ENCODE measurements at places on chromosomes 7 and 10. TPM values are rescaled to one million over a fixed set of nuclear protein-coding genes. Genes with fewer than 3 reads are reported as not detected.
A peak's percentile ranks its signal among the peaks of the same experiment; 100 is the strongest.

PTCD1 gene
- total RNA-seq: 3.6 TPM

MBL2 gene
- total RNA-seq: 0.09 TPM

DNA sequence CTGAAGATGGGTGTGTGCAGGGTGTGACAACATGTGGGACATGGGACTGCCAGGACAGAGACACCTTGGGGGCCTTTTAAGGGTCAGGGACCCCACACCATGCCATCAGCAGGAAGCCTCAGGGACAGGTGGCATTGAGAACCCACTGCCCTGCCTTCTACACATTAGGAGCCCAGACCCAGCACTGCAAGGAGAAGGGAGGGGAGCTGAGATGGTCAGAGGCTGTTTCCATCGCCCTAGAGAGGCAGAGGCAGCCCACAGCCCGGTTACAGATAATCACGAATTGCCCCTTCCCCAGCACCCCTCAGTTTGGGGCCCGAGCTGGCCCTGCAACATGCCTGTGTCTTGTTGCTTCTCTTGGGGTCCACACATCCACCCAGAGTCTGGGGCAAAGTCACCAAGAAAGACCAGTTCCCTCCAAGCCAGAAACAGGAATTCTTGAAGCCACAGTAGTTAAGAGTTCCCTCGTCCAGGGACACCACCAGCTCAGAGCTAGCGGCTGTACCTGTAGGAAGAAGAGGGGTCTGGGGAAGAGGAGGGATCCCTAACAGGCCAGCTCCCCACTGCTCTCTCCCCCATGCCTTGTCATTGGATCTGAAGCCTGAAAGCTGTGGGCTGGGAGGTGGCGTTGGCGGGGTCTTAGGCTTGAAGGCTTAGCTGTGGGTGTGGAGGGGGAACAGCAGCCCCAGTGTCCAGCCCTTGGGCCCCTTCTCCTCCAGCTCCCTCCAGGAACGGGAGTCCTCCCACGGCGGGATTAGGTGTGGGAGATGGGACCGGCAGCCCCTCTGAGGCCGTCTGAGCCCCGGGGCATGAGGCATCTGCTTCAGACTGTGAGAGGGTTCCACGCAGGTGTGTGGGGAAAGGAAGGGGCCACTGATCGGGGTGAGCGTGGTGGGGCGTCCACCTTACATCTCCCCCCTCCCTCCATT is 44.8 kb upstream of the ELFN1 start:
- no peaks in the 10 kb centered on the region for H3K36me3 ChIP-seq
- no peak overlapping the region for H3K27ac ChIP-seq
- DNase-seq: no peak
- H3K4me3 ChIP-seq: no peak overlapping the region
- no peaks in the 10 kb centered on the region for H3K27me3 ChIP-seq

DNA sequence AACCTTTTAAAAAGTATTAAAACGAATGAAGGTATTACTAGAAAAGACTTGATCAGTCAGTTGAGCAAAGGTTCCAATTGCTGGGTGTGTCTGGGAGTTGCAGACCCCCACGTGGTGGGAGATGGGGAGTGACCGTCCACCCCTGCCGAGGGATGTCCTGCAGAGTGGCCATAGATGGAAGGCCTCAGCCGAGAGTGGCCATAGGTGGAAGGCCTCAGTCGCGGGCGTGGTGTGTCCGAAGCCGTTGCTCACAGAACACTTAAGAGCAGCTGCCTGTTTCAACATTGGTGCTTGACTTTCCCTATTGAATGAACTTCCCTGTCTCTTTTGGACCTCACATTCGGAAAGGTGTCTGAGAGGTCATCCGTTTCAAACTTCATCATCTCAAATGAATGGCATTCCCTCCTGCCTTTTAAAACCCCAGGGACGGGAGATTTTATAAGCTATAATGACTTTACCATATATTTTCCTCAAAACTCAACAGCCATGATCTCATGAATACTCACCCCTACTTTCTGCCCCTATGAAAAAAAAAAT is 69.4 kb downstream of the CAMK1D start:
- no peak overlapping the region for H3K27ac ChIP-seq
- peaks cover 12% of the 10 kb centered on the region for H3K4me1 ChIP-seq
- no peaks in the 10 kb centered on the region for H3K27me3 ChIP-seq
- H3K36me3 ChIP-seq: no peaks in the 10 kb centered on the region
- no peak overlapping the region for H3K4me3 ChIP-seq
- DNase-seq: no peak

SLC29A4 gene
- 7.3 TPM for total RNA-seq

DNA sequence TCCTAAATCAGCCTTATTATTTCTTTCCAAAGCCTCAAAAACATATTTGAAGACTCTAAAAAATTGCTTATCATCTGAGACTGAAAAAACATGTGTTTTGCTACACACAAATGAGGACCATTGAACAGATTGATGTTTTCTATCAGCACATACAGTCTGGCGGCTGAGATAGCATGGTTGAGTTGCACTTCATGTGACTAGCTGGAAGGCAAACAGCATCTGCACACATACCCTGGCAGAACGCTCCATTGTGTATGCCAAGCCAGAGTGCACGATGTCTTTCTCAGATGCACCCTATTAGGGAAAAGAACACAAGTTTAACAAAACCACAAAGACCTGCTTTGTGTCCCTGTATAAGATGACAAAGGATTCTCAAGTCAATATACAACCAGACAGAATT is 33.0 kb downstream of the FAM25A start:
- no peak overlapping the region for H3K27ac ChIP-seq
- no peak for DNase-seq
- no peaks in the 10 kb centered on the region for H3K27me3 ChIP-seq
- H3K36me3 ChIP-seq: peaks cover 59% of the 10 kb centered on the region
- no peak overlapping the region for H3K4me3 ChIP-seq
- no peaks in the 10 kb centered on the region for H3K4me1 ChIP-seq

DNA sequence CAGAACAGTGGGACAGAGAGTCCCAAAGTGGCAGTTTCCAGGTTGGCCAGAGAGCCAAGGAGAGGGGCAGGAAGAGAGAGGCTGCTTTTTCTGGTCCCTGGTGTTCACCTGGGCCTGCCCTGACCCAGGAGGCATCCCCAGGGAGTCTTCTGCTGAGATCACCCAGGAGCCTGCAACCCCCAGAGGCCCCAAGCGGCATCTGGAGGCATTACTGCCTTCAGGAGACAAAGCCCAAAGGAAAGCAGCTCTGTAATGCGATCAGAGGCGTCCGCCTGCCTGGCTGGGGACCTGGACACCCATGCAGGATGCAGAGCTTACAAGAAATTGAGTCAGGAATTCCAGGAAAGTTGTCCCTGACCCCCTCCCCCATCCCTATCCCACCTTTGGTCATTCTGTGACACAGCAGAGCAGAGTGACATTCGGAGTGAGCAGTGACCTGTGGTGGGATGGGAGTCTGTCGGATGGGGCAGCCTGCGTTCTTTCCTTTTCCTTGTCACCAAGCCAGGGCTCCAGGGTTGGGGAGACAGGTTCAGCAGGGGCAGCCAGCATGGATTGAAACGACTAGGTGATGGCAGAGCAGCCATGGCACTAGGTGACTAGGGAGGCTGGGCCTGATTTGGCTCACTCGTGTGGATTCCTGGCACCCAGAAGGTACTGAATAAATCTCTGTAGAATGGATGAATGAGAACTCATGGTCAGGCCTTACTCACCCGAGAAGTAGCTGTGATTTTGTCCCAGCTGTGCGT is 10.4 kb downstream of the UNC5B start:
- no peaks in the 10 kb centered on the region for H3K36me3 ChIP-seq
- no peaks in the 10 kb centered on the region for H3K4me1 ChIP-seq
- no peaks in the 10 kb centered on the region for H3K27me3 ChIP-seq
- no peak for DNase-seq
- no peak overlapping the region for H3K27ac ChIP-seq

- H3K4me3 ChIP-seq: no peak overlapping the region
- no peak for DNase-seq
- H3K36me3 ChIP-seq: no peaks in the 10 kb centered on the region
- H3K27me3 ChIP-seq: no peaks in the 10 kb centered on the region
- no peaks in the 10 kb centered on the region for H3K4me1 ChIP-seq
Measured at GRCh38 chr7:73633323-73633722, 9.0 kb upstream of the MLXIPL start.

DNA sequence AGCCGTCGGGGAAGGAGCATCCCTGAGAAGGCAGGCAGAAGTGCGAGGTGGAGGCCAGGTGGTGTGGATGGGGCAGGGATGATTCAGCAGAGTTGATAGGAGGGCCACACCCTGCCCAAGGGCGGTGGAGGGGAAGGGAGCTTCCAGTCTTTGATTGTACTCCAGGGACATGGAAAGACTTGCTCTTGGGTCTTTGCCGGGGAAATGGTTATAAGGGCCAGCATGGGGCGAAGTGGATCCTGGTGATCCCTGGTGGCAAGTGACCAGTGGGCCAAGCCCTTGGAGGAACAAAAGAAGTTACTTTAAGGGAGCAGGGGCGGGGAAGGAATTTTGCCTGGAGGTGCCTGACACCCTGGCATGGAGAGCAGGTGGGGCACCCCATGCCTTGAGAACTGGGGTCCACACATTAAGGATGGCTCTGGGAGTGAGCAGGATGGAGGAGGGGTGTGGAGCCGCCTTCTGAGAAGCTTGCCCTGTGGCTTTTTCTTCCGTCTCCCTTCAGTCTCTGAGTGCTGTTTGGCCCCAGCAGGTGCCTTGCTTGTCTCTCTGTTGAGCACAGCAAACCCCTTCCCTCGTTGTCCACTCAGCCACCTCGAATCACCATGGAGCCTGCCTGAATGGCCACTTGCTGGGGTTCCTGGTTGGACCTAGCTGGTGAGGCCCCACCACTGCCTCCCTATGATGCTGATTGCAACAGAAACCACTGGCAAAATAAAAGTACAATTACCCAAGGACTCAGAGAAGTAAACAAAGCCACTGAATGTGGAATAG is 83.9 kb downstream of the RAMP3 start:
- H3K4me1 ChIP-seq: no peaks in the 10 kb centered on the region
- H3K4me3 ChIP-seq: no peak overlapping the region
- no peaks in the 10 kb centered on the region for H3K27me3 ChIP-seq
- no peak for DNase-seq
- no peak overlapping the region for H3K27ac ChIP-seq

DNA sequence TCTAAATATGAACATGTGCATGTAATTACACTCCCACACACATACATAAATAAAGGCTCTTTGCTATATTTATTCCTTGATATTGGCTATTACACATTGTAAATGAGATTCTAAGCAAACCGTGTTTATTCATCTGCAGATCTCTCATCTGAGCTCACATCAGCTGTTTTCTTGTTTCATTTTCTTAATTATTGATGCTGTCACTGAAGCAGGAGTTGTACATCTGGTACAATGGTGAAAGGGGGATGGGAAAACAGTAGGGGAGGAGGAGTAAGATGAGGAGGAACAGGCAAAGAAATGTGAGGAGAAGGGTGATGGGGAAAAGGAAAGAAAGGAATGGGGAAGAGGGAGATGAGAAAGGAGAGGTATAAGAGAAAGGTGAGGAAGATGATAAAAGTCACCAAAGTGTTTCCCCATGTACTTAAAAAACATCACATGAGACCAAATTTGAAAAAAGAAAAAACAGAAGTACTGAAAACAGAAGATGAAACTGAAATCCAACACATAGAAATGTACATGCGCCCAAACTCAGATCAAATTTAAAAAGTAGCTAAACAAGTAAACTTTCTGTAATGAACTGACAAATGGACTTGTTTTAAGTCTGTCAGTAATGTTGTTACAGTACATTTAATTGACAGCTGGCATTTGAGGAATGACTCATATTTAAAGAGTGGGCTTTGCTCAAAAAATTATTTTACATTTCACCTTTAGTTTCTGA is 472.2 kb downstream of the ARL4A start:
- H3K36me3 ChIP-seq: no peaks in the 10 kb centered on the region
- H3K4me3 ChIP-seq: no peak overlapping the region
- no peak overlapping the region for H3K27ac ChIP-seq
- no peaks in the 10 kb centered on the region for H3K27me3 ChIP-seq

FKBP6 gene
- not detected for total RNA-seq

GRCh38 chr7:105691082-105691679 is 109.9 kb upstream of the EFCAB10 start:
- peak overlapping the region; percentile 47 for H3K27ac ChIP-seq
- H3K27me3 ChIP-seq: no peaks in the 10 kb centered on the region
- peak overlapping the region; percentile 3 for H3K4me3 ChIP-seq
- no peaks in the 10 kb centered on the region for H3K36me3 ChIP-seq
- no peak for DNase-seq

DNA sequence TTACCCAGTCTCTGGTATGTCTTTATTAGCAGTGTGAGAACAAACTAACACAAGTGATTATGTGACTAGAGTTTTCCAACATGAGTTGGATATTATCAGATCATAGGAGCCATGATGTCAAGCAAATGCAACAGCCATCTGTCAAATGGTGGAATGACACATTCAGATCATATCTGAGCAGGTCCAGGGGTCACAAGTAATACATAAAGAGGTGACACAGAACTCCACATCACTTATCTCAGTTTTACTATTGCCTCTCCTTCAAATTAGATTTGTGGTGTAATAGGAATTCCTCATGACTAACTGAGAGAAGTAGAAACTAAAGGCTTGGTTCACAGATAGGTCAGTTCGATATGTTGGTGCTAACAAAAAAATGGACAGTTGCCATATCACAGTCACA is 12.2 kb upstream of the SAMD9L start:
- no peak overlapping the region for H3K4me3 ChIP-seq
- H3K27ac ChIP-seq: no peak overlapping the region
- DNase-seq: no peak
- no peaks in the 10 kb centered on the region for H3K27me3 ChIP-seq
- no peaks in the 10 kb centered on the region for H3K36me3 ChIP-seq

- peaks cover 76% of the 10 kb centered on the region for H3K4me1 ChIP-seq
- DNase-seq: no peak
- peak overlapping the region; percentile 94 for H3K27ac ChIP-seq
- H3K36me3 ChIP-seq: no peaks in the 10 kb centered on the region
Measured at GRCh38 chr7:99094401-99094800, 49.5 kb downstream of the SMURF1 start.

GRCh38 chr7:140284062-140284461 is 107.3 kb upstream of the KDM7A start:
- H3K27me3 ChIP-seq: no peaks in the 10 kb centered on the region
- H3K4me3 ChIP-seq: no peak overlapping the region
- no peaks in the 10 kb centered on the region for H3K36me3 ChIP-seq
- H3K27ac ChIP-seq: no peak overlapping the region
- no peaks in the 10 kb centered on the region for H3K4me1 ChIP-seq

DNA sequence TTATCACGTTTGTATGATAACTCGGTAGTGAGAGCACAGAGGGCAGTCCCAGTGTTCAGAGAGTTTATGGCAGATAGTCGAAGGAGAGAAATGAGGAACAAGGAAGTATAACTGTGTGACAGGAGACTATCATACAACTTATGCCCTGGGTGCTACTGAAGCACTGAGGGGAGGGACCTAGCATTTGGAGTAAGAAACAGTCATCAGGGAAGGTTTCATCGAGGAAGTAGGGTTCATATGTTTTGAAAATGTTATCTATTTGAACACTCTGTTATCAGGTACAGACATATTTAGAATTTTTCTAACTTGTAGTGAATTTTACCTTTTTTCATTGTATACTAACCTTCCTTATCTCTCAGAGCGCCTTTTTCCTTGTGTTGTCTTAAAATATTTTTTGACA is 1214.4 kb upstream of the C7orf33 start:
- no peak overlapping the region for H3K27ac ChIP-seq
- H3K27me3 ChIP-seq: no peaks in the 10 kb centered on the region
- H3K4me1 ChIP-seq: no peaks in the 10 kb centered on the region
- H3K36me3 ChIP-seq: no peaks in the 10 kb centered on the region

GRCh38 chr7:108423089-108423989 is 32.9 kb downstream of the NRCAM start:
- peaks cover 13% of the 10 kb centered on the region for H3K4me1 ChIP-seq
- no peaks in the 10 kb centered on the region for H3K36me3 ChIP-seq
- H3K4me3 ChIP-seq: no peak overlapping the region
- no peak overlapping the region for H3K27ac ChIP-seq
- no peak for DNase-seq
- H3K27me3 ChIP-seq: no peaks in the 10 kb centered on the region
